Muscle of back (tissue), 13 donors: ENCODE measurements at places on chromosomes 3 and 15.

DNA sequence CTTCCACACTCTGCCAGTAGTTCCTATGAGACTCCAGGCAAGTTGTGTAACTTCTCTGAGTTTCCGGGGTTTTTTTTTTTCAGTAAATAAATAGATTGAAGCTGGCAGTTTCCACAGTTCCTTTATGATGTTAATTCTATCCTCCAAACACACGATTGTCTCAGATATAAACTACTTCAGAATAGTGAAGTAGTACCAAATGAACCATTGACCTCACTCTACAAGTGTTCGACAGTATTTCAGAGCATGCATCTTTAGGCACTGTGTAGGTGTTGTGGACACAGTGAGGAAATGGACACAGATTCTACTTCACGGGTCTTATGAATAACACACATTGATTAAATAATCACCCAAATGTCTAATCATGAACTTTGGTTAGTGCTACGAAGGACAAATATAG is 136.1 kb upstream of the IGSF10 start:
- no peak for DNase-seq

GRCh38 chr15:89358755-89359439 is 24.3 kb upstream of the POLG start:
- peak; percentile 88 for DNase-seq

GRCh38 chr15:50077176-50077575 is 41.9 kb downstream of the ATP8B4 start:
- peak; percentile 50 for DNase-seq

GRCh38 chr15:38454696-38455090 is 766 bp downstream of the FAM98B start:
- no peak for DNase-seq

DNA sequence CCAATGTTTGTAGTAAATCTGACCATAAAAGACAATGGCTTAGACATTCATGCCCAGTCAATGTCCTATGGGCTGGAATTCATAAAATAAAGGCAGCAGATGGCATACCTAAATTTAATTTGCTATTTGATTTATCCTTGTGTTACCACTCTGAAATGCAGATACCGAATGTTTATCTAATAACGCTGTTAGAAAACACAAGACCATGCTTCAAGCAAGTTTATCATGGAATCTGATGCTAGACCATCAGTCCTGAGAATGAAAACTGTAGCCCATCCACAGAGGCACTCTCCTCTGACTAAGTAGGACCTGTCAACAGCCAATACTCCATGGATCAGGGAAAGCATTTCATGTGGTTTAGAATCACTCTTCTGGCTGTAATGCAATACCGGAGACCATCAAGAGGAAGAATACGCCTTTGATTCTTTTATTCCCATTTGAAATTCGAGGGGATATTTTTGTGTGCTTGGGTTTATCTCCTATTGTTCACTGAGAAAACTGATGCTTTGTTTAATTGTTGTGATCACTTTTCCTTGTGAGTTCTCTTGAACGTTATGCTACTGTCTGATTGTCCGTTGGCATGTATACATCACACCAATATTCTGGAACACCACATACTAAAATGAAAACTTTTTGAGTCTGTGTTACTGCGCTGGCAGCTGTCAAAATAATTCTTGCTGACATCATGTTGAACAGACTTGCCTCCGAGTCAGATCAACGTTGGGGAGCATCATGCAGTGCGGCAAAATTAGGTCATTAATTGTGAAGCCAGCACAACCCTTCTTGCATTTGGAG is 12.1 kb upstream of the CPB1 start:
- no peak for DNase-seq

DNA sequence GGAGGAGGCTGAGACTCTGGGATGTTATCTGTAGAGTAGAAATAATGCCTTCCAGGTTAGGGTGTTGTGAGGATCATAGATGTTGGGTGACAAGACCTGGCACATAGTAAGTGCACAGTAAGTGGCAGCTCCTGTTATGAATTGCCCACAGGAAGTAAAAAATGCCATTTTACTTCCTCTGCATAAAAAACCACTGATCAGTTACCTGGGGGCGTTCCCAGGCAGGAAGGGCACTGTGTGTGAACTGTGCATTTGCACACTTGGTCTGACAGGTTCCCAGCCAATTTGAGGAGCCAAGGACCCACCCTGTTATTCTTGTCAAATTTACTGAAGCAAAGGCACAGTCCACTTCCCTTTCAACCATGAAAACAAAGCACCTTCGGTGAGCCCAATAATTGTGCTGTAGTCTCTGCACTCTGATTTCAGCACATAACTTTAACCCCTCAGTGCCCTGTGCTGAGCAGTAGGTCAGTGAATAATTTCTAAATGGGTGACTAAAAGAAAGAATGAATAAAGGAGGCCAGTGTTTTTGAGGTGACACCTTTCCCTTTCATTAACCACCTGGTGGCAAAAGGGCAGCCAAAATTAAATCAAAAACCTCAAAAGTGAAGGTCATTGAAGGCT is 85.8 kb upstream of the ARHGEF3 start:
- no peak for DNase-seq

DNA sequence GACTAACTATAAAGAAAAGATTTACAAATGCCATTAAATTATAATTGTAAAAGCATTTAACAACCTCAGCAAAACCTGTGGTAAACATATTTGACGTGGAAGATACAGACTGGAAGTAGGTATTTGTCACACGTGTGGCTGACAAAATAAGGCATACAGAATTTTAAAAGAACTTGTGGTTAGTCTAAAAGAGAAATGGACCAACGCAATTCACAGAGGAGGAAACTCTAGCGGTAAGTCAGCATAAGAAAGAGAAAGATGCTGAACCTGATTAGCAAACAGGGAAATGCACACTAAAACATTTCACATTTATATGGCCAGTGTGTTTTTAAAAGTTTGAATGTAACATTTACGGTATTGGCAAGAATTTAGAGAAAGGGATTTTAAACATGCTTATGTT is 35.3 kb downstream of the KCNH8 start:
- no peak for DNase-seq

GRCh38 chr3:154969366-154969765 is 110.8 kb upstream of the MME start:
- DNase-seq: no peak

DNA sequence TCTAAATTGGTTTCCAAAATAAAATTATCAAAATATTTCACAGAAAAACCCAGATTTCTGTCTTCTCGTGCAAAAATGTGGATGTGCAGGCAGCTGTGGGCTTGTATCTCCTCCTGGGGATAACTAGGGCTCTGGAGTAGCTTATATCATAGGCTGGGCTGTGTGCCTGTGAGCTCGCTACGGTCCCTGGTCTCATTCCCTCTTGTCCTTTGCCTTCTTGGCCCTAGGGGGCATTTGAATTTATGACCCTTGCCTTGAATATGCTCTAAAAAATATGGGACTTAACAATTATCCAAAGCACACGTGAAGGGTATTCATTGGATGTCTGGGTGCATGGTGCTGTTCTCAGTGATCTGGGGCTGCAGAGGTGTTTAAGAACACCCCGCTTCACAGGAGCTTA is 132.6 kb downstream of the PDZRN3 start:
- DNase-seq: no peak

DNA sequence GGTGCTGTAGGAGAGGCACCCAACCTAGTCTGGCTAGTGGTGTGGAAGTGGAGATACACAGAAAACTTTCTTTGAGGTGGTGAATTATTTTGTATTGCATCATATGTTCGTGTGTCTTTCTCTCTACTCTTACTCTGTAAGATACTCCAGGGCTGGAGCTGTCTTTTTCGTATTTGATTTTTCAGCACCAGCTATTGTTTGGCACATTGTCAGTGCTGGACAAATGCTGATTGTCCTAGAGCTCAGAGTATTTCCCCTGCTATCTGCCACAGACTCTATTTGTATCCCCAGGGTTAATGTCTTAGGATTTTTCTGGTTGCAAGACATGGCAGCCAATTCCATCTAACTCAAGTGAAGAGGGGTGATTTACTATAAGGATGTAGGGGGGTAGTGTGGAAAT is 110.5 kb downstream of the SAMMSON start:
- no peak for DNase-seq

DNA sequence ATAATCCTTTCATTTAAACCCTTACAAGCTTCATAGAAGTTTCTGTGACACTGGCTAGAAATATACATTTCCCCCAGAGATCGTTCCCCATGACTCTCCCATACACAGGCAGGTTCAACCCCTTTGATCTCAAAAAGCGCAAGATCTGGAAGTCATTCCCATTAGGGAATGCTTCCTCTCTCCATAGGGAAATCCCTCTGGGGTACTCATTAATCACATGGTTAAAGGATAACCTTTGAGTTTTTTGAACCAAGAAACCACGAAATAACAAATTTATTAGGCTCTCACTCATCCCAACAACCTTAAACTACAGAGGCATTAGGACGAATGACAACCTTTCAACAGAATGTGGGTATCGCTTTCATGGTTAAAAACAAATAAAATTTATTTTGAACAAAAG is 211.9 kb upstream of the PRICKLE2 start:
- DNase-seq: no peak
